PC-3 (cell line): ENCODE measurements at places on chromosomes 16 and 17. TPM values are rescaled to one million over a fixed set of nuclear protein-coding genes. Genes with fewer than 3 reads are reported as not detected.

The PLA2G10 gene
- total RNA-seq = 0.22 TPM in 1 of 2 replicates, not detected in the other

DNA sequence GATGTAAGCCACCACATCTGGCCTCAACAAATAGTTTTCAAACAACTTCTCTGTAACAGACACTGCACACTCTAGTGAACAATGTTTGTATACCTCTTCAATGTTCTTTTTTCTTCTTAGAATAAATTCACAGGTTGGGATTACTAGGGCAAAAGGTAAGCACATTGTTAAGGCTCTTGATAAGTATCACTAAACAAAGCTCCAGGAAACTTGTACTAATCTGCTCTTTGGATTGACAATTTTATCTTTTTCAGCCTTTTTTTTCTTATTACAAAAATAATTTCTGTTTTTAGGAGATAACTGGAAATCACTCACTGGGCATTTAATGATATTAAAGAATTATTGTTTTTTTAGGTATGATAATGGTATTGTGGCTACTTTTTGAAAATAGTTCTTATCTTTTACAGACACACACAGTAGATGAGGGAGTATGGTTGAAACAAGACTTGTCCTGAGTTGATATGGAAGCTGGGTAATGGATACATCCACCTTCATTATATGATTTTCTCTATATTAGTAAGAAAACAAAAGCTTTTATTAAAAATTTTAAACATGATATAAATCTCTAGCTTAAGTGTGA, 7.7 kb upstream of the MPRIP start:
- H3K36me3 ChIP-seq = no peaks in the 10 kb centered on the region
- no peaks in the 10 kb centered on the region for H3K27me3 ChIP-seq
- no peak for DNase-seq
- 0 out of 2 replicates have a peak overlapping the region, but pooled peaks have one; percentile 1 for H3K27ac ChIP-seq
- H3K4me3 ChIP-seq = no peak overlapping the region
- H3K4me1 ChIP-seq = peaks cover 45% of the 10 kb centered on the region

DNA sequence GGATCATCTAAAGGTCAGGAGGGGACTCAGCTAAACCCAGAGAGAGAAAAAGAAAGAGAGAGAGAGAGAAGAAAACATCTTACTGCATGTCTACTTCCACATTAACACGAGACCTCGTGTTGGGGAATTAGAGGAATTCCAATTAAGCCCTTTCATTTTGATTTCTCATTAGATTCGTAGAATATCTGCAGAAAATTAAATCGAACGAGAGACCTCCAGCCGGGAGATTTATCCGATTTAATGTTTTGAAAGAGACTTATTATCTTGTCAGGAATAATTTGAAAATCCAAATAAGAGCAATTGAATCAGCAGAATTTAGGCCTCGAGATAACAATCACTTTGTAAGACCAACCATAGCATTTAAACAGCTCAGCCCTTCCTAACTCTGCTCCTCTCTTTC, 175.6 kb downstream of the ABCC12 start:
- DNase-seq = no peak
- no peaks in the 10 kb centered on the region for H3K27me3 ChIP-seq
- peaks cover 4% of the 10 kb centered on the region; the same call in 1 of the 2 replicates for H3K4me1 ChIP-seq
- H3K36me3 ChIP-seq = no peaks in the 10 kb centered on the region
- no peak overlapping the region for H3K4me3 ChIP-seq
- H3K27ac ChIP-seq = no peak overlapping the region

DNA sequence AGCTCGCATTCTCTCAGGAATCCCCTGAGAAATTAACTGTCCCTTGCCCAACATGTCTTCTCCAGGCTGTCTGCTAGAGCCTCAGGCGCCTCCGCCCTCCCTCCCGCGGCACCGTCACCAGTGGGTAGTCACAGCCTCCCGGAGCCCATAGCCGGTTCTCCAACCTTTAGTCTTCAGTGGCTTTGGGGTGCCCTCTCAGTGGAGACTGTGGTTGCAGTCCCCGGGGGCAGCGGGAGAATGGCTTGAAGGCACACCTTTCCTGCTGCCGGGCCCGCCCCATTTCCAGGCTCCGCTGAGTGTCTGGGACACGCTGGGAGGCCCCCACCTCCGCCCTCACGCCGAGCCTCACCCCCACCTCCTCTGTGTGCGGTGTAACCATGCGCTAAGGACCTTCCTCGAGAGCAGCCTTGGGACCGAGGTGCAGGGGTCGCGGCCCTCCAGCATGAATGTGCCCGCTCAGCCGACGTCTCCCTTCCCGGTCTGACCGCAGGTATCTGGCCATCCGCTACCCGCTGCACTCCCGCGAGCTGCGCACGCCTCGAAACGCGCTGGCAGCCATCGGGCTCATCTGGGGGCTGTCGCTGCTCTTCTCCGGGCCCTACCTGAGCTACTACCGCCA, 1.7 kb downstream of the GALR2 start:
- peaks cover 64% of the 10 kb centered on the region for H3K27me3 ChIP-seq
- H3K4me1 ChIP-seq = peaks cover 8% of the 10 kb centered on the region; the same call in 1 of the 2 replicates
- H3K27ac ChIP-seq = no peak overlapping the region

DNA sequence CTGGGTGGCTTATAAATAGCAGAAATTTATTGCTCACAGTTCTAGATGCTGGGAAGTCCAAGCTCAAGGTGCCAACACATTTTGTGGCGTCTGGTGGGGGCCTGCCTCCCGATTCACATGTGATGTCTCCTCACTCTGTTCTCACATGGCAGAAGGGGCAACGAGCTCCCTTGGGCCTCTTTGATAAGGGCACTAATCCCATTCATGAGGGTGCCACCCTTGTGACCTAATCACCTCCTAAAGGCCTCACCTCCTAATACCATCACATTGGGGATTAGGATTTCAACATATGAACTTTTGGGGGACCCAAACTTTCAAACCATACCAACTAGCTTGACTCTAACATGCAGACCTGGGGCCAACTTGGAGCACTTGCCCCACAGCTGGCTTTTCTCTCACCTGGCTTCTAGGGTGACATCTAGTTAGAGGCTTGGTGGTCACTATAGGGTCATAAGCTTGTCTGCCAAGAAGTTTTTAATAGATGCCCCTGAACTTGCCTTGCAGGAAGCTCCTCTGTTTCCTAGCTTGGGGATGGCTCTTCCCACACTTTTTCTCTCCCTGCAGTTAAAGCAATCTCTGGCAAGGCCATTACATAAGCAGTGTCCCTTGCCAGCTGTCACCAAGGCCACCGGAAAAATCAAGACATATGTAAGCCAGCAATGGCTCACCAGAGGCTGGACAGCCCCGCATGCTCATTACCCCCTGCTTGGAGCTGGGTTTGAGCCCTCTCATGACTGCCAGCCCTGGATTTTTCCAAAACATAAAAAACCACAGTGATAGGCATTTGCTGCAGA, 8.4 kb upstream of the MED9 start:
- H3K4me1 ChIP-seq = peaks cover 15% of the 10 kb centered on the region
- H3K27ac ChIP-seq = no peak overlapping the region
- no peak for DNase-seq
- H3K27me3 ChIP-seq = peaks cover 10% of the 10 kb centered on the region; the same call in 1 of the 2 replicates
- no peaks in the 10 kb centered on the region for H3K36me3 ChIP-seq

- H3K27ac ChIP-seq = no peak overlapping the region
- H3K4me3 ChIP-seq = no peak overlapping the region
- H3K27me3 ChIP-seq = no peaks in the 10 kb centered on the region
- peaks cover 11% of the 10 kb centered on the region for H3K4me1 ChIP-seq
Observed at GRCh38 chr16:12311309-12311708, 334.8 kb downstream of the SNX29 start.

- no peak overlapping the region for H3K27ac ChIP-seq
- no peaks in the 10 kb centered on the region for H3K4me1 ChIP-seq
- no peak for DNase-seq
- no peaks in the 10 kb centered on the region for H3K36me3 ChIP-seq
Observed at GRCh38 chr17:54771409-54771915, 129.2 kb upstream of the TOM1L1 start.

- peak within 1 kb of the TSS; percentile 65 for H3K27ac ChIP-seq
- H3K4me1 ChIP-seq = peaks cover 27% of the 10 kb centered on the region
- H3K27me3 ChIP-seq = no peaks in the 10 kb centered on the region
- no peaks in the 10 kb centered on the region for H3K36me3 ChIP-seq
- H3K4me3 ChIP-seq = peak within 1 kb of the TSS; percentile 85
- peak; percentile 70 for DNase-seq
Observed at GRCh38 chr17:41811549-41812380, at the start of gene P3H4. TSS of gene P3H4 (minus strand) at chr17:41811949. CDS start at chr17:41811915, 34 bp downstream.

- H3K27me3 ChIP-seq = no peaks in the 10 kb centered on the region
- H3K36me3 ChIP-seq = peaks cover 45% of the 10 kb centered on the region
- no peak overlapping the region for H3K27ac ChIP-seq
- no peak overlapping the region for H3K4me3 ChIP-seq
- no peaks in the 10 kb centered on the region for H3K4me1 ChIP-seq
Observed at GRCh38 chr17:67922503-67922902, 73.8 kb downstream of the C17orf58 start.

DNA sequence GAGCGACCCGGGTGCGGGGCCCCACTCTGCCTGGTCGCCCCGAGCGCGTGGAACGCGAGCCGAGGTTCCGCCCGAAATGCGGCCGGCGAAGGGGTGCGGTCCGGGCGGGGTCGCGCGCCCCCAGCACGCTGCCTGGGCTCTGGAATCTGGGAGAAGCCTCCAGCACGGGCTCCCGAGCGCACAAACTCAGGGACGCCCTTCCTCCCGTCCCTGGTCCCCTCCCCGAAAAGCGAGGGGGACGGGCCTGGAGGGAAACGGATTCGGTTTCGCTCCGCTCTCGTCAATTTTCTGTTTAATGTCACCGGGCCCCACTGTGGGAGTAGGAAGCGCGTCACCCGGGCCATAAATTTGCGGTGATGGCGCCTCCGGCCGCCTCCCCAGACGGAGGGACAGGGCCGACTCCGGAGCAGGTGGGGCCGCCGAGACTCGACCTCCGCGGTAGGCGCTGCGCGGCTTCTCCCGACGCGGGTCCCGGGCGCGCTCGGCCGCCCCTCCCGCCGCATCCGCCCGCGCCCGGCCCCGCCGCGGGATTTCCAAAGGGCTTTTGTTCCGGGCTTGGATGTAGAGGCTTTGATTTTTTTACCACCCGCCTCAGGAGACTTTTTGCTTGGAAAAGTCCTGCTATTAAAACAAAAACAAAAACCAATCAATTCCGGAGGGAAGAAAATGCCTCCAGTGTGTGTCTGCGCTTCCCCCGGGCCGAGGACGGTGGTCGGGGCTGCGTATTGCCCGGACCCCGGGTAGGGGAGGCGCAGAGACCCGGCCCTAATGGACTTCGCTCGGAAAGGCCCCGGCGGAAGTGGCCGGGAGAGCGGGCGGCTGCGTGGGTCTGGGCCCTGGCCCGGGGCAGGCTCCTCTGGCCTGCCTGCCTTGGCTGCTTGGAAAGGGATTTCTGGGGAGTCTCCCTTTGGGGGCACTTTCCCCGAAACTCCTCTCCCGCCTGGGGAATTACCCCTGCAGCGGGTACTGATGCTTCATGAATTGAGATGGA, 7.9 kb upstream of the BAHCC1 start:
- H3K36me3 ChIP-seq = no peaks in the 10 kb centered on the region
- H3K27ac ChIP-seq = peak overlapping the region; percentile 44
- DNase-seq = peak; percentile 64

DNA sequence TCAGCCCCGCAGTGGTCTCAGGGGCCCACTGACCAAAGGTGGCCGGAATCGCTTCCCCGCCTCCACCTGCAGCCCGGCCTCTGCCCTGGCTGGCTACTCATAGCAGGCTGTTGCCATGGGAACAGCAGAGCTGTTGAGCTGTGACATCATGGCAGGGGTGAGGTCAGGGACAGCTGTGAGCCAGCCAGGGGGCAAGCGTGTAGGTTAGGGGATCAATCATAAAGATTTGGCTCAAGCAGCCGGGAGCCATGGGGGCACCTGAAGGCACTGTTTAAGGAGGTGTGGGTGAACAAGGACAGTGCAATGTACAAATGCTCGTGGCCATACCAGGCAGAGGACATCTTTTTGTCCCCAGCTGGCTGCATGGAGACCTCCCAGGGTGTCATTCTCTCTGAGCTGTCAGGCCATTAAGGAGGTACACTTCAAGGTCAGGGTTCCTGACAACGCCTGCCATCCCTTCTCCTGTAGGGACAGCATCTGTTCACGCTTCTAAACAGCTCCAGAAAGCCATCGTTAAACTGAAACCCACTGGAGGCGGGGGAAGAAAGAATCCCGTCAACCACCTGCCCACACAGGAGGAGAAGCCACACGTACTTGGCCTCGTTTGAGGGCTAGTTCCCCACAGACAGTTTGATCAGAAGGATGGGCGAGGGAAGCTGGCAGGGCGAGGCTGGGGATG, at the start of gene CEP295NL:
Gene CEP295NL (minus strand): TSS at position 101 of the 679 bp plus-strand sequence. CDS start 1,373 bp downstream, outside the sequence.
- no peaks in the 10 kb centered on the region; the same call in 1 of the 2 replicates for H3K36me3 ChIP-seq
- DNase-seq = no peak
- H3K27me3 ChIP-seq = no peaks in the 10 kb centered on the region
- H3K27ac ChIP-seq = no peak within 1 kb of the TSS
- H3K4me1 ChIP-seq = no peaks in the 10 kb centered on the region
- no peak within 1 kb of the TSS for H3K4me3 ChIP-seq

DNA sequence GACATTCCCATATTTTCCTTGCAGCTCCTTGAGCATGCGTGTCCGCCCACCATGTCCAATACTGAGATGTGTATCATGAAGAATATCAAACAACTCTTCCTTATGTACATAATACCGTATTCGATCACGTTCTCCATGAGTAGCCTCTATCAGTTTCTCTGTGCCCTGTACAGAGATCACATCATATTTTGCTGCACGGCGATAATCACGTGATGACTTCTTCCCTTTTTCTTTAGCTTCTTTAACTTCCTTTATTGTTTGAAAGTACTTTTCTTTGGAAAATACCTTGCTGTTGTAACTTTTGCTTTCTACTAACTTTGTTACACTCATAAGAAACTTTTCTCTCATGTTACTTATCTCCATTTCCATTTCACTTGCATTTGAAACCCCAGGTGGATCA, 6.6 kb downstream of the KRABD2 start:
- peaks cover 4% of the 10 kb centered on the region; the same call in 1 of the 2 replicates for H3K36me3 ChIP-seq
- H3K27ac ChIP-seq = no peak overlapping the region
- H3K4me1 ChIP-seq = peaks cover 16% of the 10 kb centered on the region
- DNase-seq = no peak
- H3K27me3 ChIP-seq = no peaks in the 10 kb centered on the region

DNA sequence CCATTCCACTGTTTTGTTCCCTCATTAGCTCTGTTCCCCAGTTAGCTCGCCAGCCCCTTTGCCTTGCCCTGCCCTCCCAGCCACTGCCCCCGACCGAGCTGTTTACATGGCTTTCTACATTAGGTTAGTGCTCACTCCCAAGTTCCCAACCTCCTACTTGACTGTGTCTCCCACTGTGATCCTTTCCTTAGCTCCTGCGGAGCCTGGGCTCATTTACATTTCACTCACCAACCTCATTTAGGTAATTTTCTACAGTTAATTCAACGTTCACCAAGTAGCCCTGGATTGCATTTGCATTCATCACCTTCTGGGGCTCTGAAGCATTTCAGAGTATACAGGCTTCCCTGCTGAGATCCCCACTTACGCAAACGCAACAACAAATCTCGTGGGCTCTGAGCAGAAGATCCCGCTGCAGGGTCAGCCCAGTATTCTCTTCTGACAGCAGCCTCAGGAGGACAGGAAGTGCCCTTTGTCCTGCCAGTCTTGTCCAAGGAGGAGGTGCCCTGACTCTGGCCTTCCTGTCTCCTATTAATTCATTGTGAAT, 325.8 kb upstream of the CCL2 start:
- no peaks in the 10 kb centered on the region for H3K27me3 ChIP-seq
- DNase-seq = no peak
- no peak overlapping the region for H3K27ac ChIP-seq
- H3K36me3 ChIP-seq = no peaks in the 10 kb centered on the region
- H3K4me3 ChIP-seq = no peak overlapping the region
